ENCODE measurements at places on chromosomes 3 and 15. TPM values are rescaled to one million over a fixed set of nuclear protein-coding genes. Genes with fewer than 3 reads are reported as not detected.
A peak's percentile ranks its signal among the peaks of the same experiment; 100 is the strongest.

DNA sequence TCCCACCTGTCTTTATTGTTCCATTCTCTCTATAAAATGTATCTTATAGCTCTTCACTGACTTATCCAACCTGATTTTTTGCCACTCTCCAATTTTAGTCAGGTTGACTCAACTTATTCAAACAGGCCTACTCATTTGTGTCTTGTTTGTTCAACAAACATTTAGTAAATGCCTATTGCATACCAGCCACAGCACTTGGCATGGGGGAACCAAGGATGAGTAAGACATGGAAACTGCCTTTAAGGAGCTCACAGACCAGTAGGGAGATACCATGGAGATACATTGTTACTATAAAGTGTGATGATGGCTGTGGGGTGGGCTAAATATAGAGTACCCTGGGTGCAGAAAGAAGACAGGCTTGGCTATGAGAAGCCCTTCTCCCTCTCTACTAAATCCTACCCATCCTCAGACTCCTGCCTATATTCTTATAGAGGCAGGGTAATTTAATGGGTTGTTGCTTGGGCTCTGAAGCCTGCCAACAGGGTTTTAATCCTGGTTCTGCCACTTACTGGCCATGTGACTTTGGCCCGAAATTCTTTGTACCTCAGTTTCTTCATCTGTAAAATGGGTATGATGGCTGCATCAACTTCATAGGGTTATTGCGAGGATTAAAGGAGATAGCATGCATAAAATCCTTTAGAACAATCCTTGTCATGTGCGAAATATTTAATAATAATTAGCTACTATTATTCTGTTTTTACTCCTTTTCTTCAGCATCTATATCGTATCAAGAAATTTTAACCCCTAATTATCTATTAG lies 348.5 kb upstream of the UMPS start:
- peaks cover 54% of the 10 kb centered on the region for H3K27me3 ChIP-seq
- H3K4me3 ChIP-seq = no peak overlapping the region
- no peaks in the 10 kb centered on the region for H3K36me3 ChIP-seq

DNA sequence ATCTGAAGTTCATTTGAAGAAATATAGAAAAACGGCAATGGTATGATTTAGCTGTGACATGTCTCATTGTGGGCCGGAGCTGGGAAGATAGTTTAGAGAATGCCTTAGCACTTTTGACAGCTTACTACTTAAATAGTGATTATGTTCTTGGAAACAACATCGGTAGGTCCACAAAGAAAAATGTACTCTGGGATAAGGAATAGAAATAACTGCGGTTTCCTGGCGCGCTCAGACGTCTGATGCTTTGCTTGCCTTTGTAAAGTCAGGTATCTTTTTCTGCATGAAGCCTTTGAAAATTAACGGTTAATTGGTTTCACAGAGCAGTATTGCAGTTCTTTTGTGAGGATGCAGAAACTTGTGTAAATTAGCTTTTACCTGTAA lies 1.4 kb downstream of the USP3 start:
- H3K36me3 ChIP-seq = no peaks in the 10 kb centered on the region
- no peaks in the 10 kb centered on the region for H3K27me3 ChIP-seq
- H3K4me3 ChIP-seq = peak overlapping the region; percentile 90
- no peak for DNase-seq
- peaks cover 80% of the 10 kb centered on the region for H3K4me1 ChIP-seq
- peak overlapping the region; percentile 92 for H3K27ac ChIP-seq

DNA sequence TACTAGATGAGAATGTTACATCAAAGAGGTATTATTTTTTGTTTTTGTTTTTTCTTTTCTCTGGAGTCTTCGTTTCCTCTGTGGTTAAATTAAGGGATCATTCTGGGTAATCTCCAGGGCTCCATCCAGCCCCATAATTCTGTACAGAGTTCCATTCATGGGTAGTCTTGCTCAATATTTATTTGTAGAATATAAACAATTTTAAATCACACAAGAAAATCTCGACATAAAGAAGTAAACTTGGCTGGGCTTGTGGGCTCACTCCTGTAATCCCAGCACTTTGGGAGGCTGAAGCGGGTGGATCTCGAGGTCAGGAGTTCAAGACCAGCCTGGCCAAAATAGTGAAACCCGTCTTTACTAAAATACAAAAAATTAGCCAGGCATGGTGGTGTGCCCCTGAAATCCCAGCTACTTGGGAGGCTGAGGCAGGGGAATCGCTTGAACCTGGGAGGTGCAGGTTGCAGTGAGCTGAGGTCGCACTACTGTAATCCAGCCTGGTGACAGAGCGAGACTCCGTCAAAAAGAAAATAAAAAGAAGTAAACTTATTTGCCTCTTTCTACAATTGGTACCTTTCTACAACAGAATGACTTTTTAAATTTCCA lies 166.8 kb upstream of the TGFBR2 start:
- DNase-seq = no peak
- peaks cover 14% of the 10 kb centered on the region for H3K4me1 ChIP-seq
- H3K36me3 ChIP-seq = no peaks in the 10 kb centered on the region

IQCF5 gene
- total RNA-seq = not detected

BMF gene
- total RNA-seq = 4.6 TPM

CCDC33 gene
- total RNA-seq = not detected

All from natural killer cell treated with Interleukin-12 subunit alpha and Interleukin-12 subunit beta and Interleukin-15 and Interleukin-18, amount 100 ng/mL, for 72 hours (primary cell).